ENCODE measurements at places on chromosomes 5 and 9.

- DNase-seq, result peak; percentile 42
Observed at GRCh38 chr9:130243015-130243881, 22.3 kb upstream of the HMCN2 start.

DNA sequence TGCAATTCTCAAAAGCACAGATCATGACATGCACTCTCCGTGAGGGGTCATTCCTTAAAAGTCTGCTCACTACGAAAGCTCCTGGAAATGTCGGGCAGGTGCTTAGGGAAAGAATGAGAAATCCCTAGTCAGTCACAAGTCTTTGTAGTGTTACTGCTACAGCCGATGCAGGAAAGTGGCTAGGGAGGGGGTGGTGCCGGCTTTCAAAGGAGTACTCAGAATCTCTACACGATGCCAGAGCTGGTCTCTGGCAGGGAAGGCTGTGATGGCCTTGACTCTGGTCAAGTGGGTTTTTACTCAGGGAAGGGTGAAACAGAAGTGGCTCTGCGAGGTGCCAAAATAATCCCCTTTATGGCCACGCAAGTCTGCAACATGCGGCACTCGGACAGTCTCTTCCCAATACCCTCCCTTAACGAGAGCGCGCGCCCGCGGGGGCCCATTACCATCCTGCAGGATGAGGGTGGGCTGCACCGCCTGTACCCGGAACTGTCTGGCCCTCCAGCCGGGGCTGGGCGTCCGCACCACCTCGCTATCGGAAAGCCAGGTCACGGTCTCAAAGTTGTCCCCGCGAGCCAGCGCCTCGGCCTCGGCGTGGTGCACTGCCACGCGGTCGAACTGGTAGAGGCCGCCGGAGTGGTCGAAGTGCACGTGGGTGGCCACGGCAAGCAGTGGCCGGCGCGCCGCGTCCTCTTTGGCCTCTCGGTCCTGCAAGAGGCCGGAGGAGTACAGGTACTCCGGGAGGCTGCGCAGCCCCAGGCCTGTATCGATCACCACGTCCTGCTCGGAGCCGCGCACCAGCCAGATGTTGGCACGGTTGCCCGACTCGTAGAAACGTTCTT, 956 bp downstream of the MBLAC2 start:
- peak; percentile 25 for DNase-seq

DNA sequence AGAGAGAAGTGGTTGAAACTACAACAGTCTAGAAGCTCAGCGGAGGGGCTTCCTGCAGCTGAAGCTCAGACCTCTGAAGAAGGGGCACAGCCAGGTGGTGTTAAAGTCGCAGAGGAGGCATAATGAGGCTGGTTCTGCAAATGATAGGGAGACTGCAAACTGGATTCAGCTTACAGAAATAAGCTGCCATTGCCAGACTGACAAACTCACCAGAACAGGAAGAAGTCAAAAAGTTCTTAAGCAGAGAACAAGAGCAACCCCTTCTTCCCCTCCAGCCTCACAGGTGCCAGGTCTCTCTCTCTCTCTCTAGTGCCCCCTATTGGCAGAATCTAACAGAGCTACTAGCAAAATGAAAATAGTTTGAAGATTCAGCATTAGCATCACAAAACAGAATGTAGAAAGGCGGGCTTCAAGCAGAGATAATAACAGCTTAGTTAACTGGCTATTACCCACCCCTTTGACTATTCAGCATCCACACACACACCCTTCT, 76.7 kb downstream of the GRAMD2B start:
- no peak for DNase-seq

DNA sequence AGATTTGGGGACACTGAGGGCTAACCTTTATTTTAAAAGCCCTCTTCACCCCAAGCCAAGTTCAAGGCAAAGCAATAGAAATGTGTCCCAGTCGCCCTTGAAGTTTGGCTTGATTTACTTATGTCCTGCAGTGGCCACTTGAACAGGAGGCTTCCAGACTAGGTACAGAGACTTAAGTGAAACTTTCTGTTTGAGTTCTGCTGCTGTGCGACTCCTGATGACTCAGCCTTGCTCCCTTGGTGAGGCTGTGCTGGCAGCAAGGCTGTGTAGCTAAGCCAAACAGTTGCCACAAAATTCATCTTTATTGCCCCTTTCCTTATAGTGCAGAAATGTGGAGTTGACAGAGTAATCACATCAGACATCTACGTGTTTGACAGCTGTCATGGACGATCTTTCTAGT, 68.8 kb upstream of the NTRK2 start:
- no peak for DNase-seq

GRCh38 chr5:5145651-5146529, 5.8 kb downstream of the ADAMTS16 start:
- DNase-seq, result no peak

DNA sequence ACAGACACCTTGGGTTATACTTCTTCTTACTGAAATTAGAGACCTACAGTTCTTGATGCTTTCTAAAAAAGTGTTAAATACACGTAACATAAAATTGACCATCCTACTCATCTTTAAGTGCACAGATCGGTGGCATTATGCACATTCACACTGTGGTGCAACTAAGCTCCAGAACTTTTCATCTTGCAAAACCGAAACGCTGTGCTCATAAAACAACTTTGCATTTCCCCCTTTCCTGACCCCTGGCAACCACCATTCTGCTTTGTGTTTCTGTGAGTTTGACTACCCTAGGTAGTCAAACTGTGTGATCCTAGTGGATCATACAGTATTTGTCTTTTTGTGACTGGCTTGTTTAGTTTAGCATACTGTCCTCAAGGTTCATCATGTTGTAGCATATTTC, 3.9 kb downstream of the MVB12B start:
- DNase-seq, result no peak

All from NCI-H1694 treated with DMSO at 0.1 percent for 48 hours (cell line).